ENCODE measurements at places on chromosomes 2 and 18.

GRCh38 chr2:120415728-120416509, 70.0 kb downstream of the INHBB start:
- DNase-seq: no peak

DNA sequence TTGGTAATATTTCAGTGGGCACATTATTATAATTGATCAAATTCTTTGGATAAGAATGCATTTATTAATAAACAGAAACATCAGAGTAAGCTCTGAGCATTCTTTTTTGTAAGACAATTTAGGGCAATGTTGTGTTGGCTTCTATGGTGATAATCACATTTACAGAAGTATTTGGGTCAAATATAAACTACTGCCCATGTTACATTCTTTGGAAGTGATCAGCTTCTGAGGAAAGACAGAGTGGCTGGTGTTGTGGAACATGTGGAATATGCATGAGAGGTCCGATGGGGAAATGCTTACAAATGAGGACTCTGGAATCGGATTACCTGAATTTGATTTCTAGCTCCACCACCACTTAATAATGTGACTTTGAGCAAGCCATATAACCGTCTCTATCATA, 19.4 kb downstream of the SERPINB13 start:
- peak; percentile 3 for DNase-seq

DNA sequence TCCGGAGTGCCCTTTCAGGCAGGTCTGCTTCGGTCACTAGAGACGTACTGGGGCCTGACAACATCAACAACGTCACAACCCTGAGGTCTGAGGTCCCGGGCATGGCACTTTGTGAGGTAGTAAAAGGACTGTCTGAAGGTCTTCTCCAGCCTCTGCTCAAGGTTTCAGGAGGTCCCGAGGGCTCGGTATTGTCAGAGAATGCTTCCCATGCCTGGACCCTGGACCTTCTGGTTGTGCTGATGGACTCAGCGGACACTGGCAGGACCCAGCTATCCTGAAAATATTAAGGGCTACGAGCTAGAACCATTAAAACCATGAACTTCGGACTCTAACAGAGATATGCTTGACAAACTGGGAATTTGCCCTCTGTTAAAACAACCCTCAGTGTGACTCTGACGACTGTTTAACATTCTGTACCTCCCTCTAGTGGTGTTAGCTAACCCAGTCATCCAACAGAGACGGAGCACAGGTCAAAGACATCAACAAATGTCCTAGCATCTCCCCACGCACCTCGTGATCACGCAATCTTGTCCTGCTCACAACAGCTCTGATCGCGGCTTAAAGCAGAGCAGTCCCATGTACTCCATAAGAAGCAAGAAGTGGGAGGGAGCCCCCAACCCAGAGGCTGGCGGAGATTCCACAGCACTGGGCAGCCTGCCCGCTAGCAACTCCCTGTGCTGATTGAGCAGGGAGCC, 96.5 kb downstream of the CCDC93 start:
- peak; percentile 6 for DNase-seq

DNA sequence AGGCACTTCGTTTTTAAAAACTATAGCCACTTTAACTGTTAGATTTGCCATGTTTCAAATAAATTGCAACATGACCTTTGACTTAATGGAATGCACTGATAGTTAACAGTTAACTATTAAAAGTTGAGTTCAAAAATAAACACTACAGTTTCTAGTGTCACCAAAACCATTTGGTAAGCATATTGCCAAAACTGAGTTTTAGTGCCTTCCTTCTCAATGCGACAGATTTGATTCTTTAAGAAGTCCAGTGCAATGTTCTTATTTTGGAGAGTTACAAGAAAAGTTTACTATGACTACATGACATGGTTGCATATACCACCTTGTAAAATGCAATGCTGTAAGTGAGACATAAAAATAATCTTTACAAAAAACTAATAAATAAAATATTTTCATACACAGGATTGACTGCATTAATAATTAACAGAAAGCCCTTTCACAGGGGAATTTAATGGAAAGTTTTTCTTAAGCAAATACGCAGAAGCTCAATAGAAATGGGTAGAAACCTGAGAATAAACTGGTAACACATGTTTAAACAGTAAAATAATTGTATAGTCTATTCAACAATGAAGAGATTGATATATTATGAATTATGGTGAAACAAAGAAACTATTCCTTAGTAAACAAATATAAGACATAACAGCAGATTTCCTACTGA, 53.8 kb downstream of the GRB14 start:
- no peak for DNase-seq

DNA sequence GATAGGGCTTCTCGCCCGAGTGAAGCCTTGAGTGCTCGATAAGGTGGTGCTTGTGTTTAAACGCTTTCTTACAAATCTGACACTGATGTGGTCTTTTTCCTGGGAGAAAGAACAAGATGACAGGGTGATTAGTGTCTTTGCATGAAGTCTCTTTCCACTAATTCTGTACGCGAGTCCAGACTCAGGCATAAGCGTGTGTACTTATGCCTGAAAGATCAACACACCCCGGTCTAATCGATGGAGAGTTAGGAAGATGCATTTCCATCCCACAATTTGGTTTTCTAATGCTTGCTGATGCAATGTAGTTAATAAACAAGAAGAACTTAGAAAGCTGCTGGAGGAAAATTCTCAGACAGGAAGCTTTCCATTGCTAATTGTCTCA, 130.0 kb downstream of the ZEB2 start:
- no peak for DNase-seq

DNA sequence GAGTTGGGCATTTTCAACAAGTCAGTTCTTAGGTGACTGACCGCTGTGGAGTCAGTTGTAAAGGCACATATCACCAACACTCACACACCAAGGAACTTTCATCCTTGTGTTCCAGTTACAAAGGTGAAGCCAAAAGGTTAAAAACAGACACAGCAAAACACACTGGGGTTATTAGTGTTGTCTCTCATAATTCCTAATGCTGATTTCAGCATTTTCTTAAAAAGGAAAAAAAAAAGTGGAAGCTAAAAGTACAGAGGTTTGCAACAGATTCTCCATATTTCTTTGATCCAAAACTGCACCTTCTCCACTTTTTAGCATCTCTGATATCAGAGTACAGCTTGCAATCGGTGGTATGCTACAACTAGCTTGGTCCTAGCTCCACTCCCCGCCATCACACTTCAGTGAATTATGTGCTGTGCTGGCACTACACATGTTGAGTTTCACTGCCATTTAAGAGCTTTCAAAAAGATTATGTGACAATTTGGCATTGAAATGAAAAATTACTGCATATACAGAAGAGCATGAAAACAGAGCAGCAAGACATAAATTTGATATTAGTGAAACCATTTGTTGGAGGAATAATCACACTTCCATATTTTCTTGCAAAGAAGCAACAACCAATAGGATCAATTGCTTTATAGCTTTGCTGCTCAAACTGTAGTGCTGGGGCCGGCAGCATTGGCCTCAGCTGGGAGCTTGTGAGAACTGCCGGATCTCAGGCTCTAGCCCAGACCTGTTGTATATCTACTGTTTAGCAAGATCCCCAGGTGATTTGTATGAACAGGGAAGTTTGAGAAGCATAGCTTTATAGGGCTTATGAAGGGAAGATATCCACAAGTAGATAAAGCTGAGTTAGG, 62.3 kb upstream of the DAPL1 start:
- no peak for DNase-seq

Measured in epithelial cell of proximal tubule (primary cell).